ENCODE measurements at places on chromosomes 5 and 9. TPM values are rescaled to one million over a fixed set of nuclear protein-coding genes. Genes with fewer than 3 reads are reported as not detected.

The NPR3 gene
- not detected for total RNA-seq

The CD14 gene
- 0.62 TPM for total RNA-seq

The PDCD1LG2 gene
- 1.4 TPM for total RNA-seq

The SLU7 gene
- total RNA-seq: 47.4 TPM

The PGM5 gene
- total RNA-seq: not detected

The ANKS6 gene
- total RNA-seq: 10.6 TPM

The HAND1 gene
- total RNA-seq: not detected

The PFN3 gene
- total RNA-seq: not detected

The KLHL3 gene
- total RNA-seq: 1.2 TPM

The FAM81B gene
- total RNA-seq: not detected

The ECSCR gene
- 1.4 TPM for total RNA-seq

The TMEM250 gene
- total RNA-seq: 51.5 TPM

The SCGB3A2 gene
- not detected for total RNA-seq

GRCh38 chr5:56329652-56330051, 96.5 kb upstream of the ANKRD55 start:
- H3K4me1 ChIP-seq: peaks cover 71% of the 10 kb centered on the region
- no peaks in the 10 kb centered on the region for H3K27me3 ChIP-seq
- H3K36me3 ChIP-seq: peaks cover 9% of the 10 kb centered on the region
- peak overlapping the region; percentile 48 for H3K4me3 ChIP-seq
- DNase-seq: no peak

- H3K4me3 ChIP-seq: no peak within 1 kb of the TSS
- no peak for DNase-seq
- H3K36me3 ChIP-seq: no peaks in the 10 kb centered on the region
- no peaks in the 10 kb centered on the region for H3K4me1 ChIP-seq
- H3K27ac ChIP-seq: no peak within 1 kb of the TSS
These were observed at the start of gene PCDHAC2 for GRCh38 chr5:140966293-140967225. TSS of gene PCDHAC2 (plus strand) at chr5:140966476. CDS start at chr5:140966767, 291 bp downstream.

DNA sequence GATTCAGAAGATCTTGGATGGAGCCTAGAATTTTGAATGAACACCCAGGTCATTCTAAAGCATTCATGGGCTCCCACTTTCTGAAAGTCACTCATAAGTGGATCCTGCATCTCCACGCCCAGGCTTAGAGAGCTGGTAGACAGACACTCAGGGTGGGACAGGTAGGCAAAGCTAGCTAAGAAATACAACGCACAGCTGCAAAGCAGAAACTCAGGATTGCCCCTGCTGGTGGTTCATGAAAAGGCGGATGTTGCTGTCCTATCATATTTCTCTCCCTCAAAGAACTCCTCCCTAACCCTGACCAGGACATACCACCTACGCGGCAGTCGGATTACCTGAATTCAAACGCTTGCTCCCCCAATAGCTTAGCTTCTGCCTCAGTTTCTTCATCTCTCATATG, 226.5 kb downstream of the GLIS3 start:
- peaks cover 6% of the 10 kb centered on the region for H3K27me3 ChIP-seq
- no peaks in the 10 kb centered on the region for H3K36me3 ChIP-seq
- no peak for DNase-seq
- H3K4me1 ChIP-seq: no peaks in the 10 kb centered on the region
- H3K27ac ChIP-seq: no peak overlapping the region

DNA sequence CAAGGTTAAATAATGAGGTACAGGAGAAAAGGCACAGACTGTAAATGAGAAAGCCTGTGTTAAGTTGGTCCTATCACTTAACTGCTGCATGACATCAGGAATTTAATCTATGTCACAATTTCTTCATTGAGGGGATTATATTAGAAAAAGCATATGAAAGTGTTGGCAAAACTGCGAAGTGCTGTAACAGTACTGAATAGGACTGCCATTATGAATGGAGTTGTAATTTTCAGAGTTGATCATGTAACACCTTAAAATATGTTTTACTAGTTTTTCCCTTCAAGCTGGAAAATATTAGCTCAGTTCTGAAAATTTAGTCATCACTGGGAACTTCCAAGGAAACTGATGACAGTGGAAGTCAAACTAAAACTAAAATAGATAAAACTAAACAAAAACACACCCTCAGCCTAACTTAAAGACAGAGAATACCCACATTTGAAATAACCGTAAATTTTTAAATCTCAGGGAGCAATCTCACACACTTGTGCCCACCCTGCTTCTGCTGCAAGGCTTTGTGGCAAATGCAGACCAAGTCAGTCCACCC, 45.1 kb downstream of the ERMP1 start:
- H3K36me3 ChIP-seq: peaks cover 89% of the 10 kb centered on the region
- no peak overlapping the region for H3K4me3 ChIP-seq
- peak overlapping the region; percentile 79 for H3K27ac ChIP-seq
- H3K27me3 ChIP-seq: no peaks in the 10 kb centered on the region

DNA sequence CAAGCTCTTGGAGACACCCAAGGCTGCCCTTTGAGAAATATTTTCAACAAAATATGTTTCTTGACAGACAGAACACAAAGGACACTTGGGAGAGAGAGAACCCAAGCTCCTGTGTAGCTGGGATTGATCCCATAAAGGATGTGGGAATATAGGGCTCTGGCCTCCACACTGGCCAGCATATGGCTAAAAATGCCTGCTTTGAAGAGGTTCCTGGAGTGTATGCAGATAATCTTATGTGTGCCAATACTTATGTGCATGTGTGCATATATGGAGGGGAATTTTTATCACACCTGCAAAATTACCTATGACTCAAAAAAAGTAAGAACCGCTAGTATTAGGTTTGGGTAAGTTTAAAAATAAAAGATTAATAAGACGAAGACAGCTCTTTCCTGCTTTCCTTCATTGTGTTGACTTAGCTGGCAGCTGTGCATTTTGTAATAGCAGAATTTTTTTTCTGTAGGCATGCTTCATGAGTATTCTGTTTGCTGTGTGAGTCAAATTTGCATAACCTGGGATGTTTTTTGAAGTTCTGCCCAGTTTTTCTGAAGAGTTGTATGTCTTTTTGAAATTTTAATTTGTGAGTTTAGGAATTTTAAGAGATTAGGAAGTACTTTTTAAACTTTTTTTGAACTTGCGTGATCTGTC, 42.6 kb downstream of the HACD4 start:
- H3K36me3 ChIP-seq: peaks cover 37% of the 10 kb centered on the region
- no peaks in the 10 kb centered on the region for H3K4me1 ChIP-seq
- H3K4me3 ChIP-seq: no peak overlapping the region
- no peaks in the 10 kb centered on the region for H3K27me3 ChIP-seq

GRCh38 chr9:126508171-126508591, 105.5 kb upstream of the LMX1B start:
- H3K27ac ChIP-seq: no peak overlapping the region
- no peak for DNase-seq
- no peak overlapping the region for H3K4me3 ChIP-seq
- peaks cover 30% of the 10 kb centered on the region for H3K27me3 ChIP-seq
- no peaks in the 10 kb centered on the region for H3K36me3 ChIP-seq

- no peaks in the 10 kb centered on the region for H3K27me3 ChIP-seq
- DNase-seq: no peak
- H3K4me1 ChIP-seq: no peaks in the 10 kb centered on the region
- no peak overlapping the region for H3K4me3 ChIP-seq
These were observed 558.7 kb downstream of the ACTL7B start for GRCh38 chr9:108297073-108297472.

GRCh38 chr9:97365634-97366033, 46.3 kb upstream of the TDRD7 start:
- no peak for DNase-seq
- H3K4me1 ChIP-seq: peaks cover 10% of the 10 kb centered on the region
- no peak overlapping the region for H3K4me3 ChIP-seq
- H3K36me3 ChIP-seq: no peaks in the 10 kb centered on the region

GRCh38 chr5:149268928-149269557, 2.6 kb upstream of the AFAP1L1 start:
- H3K36me3 ChIP-seq: peaks cover 2% of the 10 kb centered on the region
- DNase-seq: no peak
- no peak overlapping the region for H3K27ac ChIP-seq

DNA sequence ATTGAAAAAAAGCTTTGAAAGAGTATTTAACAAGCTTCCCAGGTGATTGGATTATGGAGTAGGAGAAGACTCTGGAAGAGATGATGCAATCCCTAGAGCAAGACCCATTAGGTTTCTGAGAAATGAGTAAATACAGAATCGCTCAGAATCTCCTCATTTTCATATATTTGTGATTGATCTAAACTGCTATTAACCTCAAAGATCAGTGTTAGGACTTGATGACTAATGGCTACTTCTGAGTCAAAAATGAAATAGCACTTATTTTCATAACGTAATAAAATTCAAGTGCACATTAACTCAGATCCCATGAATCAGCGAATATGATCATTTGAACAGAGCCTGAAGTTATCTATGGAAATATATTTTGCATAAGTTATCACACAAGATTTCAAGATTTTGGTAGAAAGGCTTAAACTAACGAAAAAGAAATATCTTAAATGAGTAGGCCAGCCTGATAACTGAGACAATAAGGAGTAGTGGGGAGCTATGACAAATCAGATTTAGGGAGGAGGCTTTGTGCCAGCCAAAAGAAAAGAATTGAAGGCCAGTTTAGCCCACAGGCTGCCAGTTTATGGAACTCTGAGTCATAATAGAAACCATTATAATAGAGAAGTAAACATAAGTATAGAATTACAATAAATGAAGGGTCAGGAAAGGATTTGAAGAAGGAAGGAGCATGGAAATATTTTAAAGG, 106.7 kb upstream of the OSMR start:
- H3K4me1 ChIP-seq: no peaks in the 10 kb centered on the region
- H3K36me3 ChIP-seq: no peaks in the 10 kb centered on the region
- no peak overlapping the region for H3K4me3 ChIP-seq
- peaks cover 3% of the 10 kb centered on the region for H3K27me3 ChIP-seq
- H3K27ac ChIP-seq: no peak overlapping the region

- peak overlapping the region; percentile 45 for H3K27ac ChIP-seq
- H3K27me3 ChIP-seq: peaks cover 8% of the 10 kb centered on the region
- no peaks in the 10 kb centered on the region for H3K36me3 ChIP-seq
These were observed 7.7 kb upstream of the GCNT4 start for GRCh38 chr5:75059912-75060545.

DNA sequence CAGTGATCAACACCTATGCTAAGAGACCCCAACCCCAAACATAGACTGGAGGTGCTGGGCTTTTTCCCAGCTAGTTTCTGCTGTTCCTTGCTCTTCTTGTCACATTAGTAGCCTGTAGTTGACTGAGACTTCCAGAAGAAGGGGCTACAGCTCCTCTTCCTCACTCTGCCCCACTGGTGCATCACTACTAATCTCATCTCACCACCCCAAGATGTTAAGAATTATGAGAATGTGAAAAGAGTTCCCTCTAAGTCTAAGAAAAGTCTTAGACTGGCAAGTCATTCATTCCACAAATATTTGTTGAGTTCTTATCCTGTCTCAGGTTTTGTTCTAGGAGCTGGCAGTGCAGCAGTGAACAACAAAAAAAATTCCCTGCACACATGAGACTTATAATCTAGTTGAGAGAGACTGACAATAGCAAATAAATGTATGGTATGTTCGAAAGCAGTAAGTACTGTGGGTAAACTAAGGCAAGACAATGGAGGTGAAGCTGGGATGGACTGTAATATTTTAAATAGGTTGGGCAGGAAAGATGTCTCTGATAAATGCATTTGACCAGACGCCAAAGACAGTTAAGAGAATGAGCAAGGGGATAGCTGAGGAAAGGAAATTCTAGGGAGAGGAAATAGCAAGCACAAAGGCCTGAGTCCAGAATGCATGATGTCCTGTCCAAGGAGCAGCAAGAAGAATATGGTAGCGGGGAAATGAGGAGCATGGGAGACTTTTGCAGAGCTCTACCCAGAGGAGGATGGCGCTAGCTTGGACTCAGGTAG, 92.3 kb downstream of the PTCD2 start:
- no peak for DNase-seq
- H3K27me3 ChIP-seq: peaks cover 9% of the 10 kb centered on the region
- H3K36me3 ChIP-seq: no peaks in the 10 kb centered on the region
- H3K4me3 ChIP-seq: no peak overlapping the region
- no peak overlapping the region for H3K27ac ChIP-seq

DNA sequence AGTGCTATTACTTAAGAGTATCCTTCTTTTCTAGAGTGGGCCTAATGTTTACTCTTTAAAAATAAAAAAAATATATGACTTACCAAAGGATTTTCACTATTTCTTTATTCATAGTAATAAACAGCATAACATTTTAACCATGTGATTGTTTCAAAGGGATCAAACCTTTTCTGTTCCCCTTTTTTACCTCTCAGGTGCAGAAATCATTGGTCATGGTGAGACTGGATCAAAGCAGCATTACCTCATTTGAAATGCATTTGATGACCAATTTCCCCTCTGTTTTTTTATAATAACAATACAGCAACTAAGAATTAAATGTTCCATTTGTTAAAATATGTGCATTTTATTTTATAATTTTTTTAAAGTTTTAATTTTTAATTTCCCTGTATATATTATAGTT, 598.0 kb upstream of the RGMB start:
- H3K36me3 ChIP-seq: no peaks in the 10 kb centered on the region
- H3K27ac ChIP-seq: no peak overlapping the region
- DNase-seq: no peak
- no peaks in the 10 kb centered on the region for H3K4me1 ChIP-seq

DNA sequence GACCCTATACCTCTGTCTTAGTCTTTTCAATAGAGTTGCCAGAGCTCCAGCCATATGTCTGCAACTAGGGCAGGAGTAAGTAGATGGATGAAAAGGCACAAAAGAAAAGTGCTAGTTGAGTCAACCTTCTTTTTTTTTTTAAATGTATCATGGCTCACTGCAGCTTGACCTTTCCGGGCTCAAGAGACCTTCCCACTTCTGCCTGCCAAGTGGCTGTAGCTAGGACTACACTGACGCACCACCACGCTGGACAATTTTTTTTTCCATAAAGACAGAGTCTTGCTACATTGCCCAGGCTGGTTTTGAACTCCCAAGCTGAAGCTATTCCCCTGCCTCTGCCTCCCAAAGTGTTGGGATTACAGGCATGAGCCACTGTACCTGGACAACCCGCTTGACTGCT, 27.3 kb downstream of the FOXE1 start:
- no peak overlapping the region for H3K27ac ChIP-seq
- H3K27me3 ChIP-seq: peaks cover 29% of the 10 kb centered on the region
- DNase-seq: no peak
- H3K4me1 ChIP-seq: no peaks in the 10 kb centered on the region
- no peaks in the 10 kb centered on the region for H3K36me3 ChIP-seq

- H3K4me3 ChIP-seq: no peak overlapping the region
- no peak for DNase-seq
- no peaks in the 10 kb centered on the region for H3K27me3 ChIP-seq
- no peak overlapping the region for H3K27ac ChIP-seq
- H3K4me1 ChIP-seq: no peaks in the 10 kb centered on the region
These were observed 13.4 kb downstream of the SLIT3 start for GRCh38 chr5:169287529-169287928.

Data from activated T-helper 1 cell treated with anti-CD3 and anti-CD28 coated beads, Interleukin-12 subunit alpha, Interleukin-12 subunit beta, Interleukin-2, Interleukin-4 antibody, amounts not matched to agents 30 ng/mL and 10 ng/mL and 1 ng/mL, durations not matched to agents 14 hours and 24 hours and 36 hours (primary cell).